ENCODE measurements at places on chromosomes 7 and 10.

- no peak for DNase-seq
These were observed 141.1 kb upstream of the CDK13 start for GRCh38 chr7:39808796-39809481.

- no peak for DNase-seq
These were observed 29.0 kb upstream of the IL6 start for GRCh38 chr7:22697876-22698606.

DNA sequence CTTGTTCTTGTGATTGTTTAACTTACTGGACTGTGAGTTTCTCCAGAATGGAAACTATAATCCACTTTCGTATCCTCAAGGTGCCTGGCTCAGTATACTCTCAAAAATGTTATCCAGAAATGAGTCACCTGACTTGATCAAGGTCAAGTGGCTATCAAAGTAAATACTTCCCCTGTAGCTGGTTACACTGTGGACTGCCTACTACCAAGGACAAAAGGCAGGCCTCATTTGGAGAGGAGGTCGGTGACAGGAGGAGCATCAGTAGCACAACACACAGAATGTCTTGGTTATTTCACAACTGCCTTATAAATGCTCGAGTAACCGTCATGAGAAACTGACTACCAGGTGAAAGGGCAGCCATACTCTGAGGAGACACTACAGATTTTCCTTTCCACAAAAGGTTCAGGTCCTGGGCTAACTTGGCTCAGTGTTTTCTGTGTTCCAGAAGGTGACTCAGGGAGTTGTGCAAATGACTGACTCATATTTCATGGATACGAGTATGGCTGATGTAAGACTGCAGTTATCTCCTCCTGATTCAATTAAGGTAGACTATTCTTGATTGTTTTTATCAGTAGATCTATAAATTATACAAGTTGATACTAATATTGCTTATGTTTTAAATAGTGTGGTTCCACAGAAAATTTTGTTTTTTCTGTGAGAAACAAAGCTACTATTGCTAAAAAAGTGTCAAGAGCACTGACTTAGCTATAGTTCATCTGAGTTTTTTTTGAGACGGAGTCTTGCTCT lies 4.2 kb upstream of the CCNY start:
- peak; percentile 94 for DNase-seq

DNA sequence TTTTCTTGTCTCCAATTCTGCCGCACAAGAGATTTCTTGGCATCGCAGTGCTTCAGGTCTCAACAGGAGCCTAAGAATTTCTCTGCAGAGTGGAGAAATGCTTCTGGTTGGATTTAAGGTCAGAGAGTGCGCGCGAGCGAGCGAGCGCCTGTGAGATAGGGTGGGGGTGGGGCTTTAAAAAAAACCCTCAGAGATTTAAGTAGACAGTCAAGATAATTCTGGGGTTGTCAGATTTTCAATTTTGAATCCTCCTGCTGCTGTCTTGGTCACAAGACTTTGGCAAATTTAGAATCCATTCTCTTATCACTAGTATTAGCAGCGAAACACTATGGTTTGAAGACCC lies 49.7 kb downstream of the CPEB3 start:
- peak; percentile 10 for DNase-seq

DNA sequence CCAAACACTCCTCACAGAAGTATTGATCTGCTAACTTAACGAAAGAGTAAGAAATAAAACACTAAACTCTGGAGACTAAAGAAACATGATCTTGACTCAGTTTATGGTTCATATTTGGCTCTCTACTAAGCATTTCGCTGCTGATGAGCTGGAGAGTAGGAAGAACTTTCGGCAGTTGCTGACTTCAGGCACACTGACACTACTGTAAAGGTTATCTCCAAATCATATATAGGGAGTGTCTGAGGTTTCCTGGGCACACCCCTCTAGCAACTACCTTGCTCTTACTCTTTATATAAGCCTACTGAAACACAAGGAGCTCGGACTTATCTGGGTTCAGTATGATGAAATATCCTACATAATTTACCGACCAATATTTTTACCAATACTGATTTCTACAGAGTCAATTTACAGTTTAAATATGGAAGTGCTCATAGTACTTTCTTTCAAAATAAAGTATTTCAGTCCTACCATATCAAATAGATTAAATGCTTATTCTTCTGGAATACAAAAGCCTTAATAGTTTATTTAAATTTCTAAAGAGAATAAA lies 39.5 kb downstream of the ERCC6 start:
- no peak for DNase-seq

Data from astrocyte (in vitro differentiated cells and primary cell).